Substantia nigra (tissue), 51 donors: ENCODE measurements at places on chromosomes 5 and 9.

DNA sequence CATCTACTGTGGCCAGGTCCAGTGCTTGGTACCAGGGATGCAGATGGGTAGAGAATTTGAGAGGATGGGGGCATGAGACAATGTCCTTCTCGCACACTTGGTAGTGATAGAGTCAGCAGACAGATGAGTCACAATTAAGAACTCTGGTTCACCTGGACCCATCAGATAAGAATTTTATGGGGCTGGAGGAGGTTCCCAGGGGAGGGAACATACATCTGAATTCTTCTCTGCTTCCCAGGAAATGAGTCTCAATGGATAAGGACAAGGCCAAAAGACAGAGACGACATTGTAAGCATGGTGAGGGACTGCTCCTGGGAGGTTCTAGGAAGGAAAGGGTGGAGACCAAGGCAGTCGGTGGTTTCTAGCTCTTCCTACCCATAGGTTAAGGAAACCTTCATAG is 5.3 kb downstream of the SLC4A9 start:
- no peak for DNase-seq

DNA sequence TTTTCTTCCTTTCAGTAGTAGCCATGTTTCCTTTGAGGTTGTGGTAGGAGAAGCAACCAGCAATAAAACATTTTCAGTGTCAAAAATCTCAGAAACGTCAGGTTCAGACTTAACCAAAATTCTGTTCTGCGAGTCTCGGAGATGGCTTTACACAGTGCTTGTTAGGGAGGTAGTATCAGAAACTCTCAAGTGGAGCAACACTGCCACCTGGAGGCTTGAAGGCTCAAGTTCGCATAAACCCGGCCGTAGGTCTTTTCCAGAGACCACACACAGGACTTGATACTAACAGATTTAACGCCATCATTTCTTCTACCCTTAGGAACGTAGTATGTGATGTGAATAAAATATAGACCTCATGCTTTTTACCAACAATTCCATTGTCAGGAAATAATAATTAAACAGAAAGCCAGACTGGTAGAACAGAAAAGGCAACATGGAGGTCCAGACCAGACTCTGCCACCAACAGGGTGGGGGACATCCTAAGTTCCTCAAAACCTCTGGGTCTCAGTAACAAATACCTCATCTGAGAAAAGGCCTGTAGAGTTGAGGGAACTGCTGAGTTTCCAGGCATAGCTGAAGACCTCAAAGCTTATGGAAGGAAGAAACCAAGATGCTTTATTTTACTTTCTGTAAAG is 8.5 kb downstream of the PTGER4 start:
- peak; percentile 62 for DNase-seq

DNA sequence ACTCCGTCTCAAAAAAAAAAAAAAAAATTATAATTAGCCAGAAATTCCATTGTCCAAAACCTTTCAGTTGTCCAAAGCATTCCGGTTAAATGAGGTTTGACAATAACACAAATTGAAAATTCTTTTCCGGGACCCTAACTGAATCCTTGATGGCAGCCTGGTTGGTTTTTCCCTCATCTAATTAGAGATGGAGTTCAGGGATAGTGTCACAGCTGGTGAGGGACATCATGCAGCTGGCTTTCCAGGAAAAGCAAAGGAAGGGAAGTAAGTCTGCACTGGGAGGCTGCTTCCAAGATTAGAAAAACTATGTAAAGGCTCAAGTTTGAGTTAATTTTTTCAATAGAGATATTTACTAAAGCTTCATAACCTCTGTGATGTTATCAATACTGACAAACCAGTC is 195.4 kb downstream of the ADAMTS12 start:
- no peak for DNase-seq

DNA sequence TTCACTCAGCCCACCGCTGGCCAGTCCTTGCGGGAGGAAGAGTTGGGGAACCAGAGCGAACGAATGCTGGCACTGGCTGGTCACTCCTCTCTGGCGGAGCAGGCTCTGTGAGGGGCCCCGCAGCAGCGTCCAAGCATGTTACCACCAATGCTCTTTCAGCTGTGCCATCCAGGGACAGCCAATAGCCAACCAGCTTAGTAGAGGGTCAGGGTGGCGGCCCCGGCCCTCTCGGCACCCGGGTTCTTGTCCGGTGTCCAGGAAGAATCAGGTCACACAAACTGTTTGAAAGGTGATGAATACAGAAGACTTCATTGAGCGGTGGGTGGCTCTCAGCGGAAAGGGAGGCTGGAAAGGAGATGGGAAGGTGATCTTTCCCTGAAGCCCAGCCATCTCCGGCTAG is 135.3 kb downstream of the EGFLAM start:
- DNase-seq, result no peak

DNA sequence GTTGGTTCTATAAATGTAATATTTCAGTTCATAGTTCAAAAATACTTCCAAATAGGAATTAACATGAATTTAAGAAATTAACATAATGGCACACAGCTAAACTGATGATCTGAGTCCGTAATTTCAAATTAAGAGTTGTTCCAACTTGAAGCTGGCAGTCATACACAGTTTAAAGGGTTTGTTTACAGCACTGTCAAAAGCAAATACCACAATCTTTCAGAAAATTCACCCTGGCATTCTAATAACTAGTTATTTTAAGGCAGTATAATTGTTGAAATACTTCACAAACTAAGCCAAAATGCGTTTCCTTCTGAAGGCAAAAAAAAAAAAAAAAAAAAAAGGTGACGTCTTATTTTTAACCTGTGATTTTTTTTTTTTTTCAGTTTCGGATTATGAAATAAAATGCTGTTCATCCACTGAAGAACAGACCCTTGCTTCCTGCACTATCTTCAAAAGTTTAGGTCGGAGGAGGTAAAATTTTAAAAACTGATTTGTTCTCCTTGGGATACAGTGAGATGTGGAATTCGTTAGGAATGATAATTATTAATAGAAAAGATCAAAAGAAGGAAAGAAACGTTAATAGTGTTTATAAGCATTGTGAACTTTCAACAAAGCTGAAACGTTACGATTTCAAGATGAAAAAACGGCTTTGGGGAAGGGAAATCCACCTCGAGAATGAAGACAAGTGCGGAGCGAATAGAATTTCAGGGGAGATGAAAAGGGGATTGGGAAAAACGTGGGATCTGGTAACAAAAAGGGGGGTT is 850 bp downstream of the IL6ST start:
- DNase-seq, result no peak
